ENCODE measurements at places on chromosomes 3 and 15.

DNA sequence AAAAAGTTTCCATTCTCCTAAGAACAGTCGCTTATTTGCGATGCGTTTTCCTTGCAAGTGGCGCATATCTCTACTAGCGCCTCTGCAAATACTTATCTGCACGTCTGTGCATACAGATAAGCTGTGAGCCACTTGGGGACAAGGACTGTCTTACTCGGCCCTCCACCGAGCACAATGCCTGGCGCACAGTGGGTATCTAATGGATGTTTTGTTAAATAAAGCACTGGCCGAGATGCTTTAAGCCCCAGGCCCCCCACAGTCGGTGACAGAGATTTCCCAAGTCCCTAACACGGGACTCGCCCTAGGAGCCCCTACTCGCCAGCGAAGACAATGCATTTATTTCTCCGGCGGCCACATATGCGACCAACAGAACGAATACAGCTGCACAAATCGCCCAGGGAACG, 503 bp downstream of the HLTF start:
- no peak for DNase-seq

DNA sequence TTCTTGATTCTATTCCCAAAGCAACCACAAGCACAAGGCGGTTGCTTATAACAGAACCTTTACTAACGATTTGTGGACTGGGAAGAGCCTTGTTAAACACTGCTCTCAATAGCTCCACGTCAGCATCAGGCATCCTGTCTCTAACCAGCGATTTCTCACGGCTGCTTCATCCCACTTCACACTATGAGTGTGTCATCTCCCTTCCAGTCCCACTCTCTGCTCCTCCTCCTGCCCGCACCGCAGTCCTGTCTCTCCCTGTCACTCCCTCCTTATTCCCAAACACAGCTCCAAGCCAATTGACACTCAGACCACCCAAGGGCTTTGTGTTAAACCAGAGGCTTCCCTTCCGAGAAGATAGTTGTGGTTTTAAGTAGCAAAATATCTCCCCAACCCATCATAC, 94.8 kb downstream of the ABHD5 start:
- DNase-seq = no peak

- no peak for DNase-seq
Observed at GRCh38 chr3:97882975-97883598, 61.3 kb downstream of the CRYBG3 start.

DNA sequence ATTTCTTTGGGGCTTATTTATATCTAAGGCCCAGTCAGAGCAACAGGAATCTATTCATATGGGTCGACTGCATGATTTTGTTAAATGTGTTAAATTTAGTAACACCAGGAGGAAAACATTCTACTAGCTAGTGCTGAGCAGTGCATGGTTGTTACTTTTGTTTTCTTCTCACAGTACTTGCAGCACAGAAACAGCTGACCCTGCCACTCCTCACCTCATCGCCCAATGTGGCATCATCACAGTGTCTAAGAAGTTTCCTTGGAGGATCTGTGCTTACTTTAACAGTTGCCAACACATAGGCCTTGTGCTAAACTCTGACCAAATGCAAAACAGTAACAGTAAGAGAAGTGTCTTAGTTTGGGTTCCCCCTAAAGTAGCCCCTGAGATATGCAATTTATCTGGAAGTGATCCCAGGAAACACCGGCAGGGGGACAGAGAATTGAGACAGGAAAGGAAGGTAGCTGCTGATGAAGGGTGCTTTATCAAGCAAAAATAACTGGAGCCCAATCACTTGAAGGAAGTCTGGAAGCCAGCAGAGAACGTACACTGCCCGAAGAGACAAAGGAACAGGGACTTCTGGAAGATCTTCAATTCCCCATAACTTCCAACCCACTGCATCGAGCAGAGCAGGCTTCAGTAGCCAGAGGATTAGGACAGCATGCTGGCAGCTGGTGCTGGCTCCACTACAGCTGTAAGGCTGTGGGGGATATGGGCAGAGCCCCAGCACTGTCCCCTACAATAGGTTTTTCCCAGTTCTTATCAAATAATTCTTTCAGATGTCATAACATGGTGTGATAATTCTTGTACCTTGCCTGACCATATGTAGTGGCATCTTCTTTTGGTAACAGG, 36.0 kb upstream of the ULK4 start:
- peak; percentile 34 for DNase-seq

DNA sequence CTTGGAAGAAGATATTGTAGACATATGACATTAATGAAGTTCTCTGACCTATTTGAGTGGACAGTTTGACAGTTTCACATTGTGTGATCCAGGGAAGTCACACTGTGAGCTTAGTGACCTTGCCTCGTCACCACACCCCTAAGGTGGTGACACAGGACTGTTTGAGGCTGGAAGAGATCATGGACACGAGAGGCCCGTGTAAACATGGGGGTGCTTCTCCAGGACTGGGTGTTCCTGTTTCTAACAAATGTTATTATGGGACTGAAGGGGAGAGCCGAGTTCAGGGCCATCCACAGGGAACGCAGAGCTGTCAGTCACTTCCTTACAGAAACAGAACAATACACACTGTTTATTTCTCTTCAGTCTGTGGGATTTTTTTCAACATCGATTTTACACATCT, 96.5 kb upstream of the DNAJC19 start:
- DNase-seq = peak; percentile 26

GRCh38 chr3:56790016-56790821, 11.5 kb downstream of the ARHGEF3 start:
- no peak for DNase-seq

GRCh38 chr15:65611888-65612615, 1.1 kb upstream of the INTS14 start:
- no peak for DNase-seq

GRCh38 chr3:194532591-194532990, 45.8 kb upstream of the ATP13A3 start:
- DNase-seq = no peak

DNA sequence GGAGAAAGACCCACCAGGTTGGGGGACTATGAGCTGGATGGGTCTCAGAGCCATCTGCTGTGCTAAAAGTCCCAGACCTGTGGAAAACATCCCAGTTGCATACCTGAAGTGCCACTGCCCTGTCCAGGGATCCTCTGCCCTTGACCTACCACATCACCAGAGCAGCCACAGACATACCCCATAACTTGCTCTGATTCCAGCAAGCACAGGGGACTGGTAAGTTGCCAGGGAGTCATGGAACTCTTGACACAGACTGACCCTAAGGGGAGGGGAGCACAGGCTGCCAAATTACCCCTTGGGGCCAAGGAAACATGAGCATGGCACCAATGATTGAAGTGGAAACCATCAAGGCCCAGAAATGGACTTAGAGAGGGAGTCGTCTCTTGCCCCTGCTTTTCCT, 1335.1 kb upstream of the ALCAM start:
- no peak for DNase-seq

- DNase-seq = no peak
Observed at GRCh38 chr15:66821307-66821706, 119.3 kb downstream of the SMAD6 start.

GRCh38 chr3:139797724-139798343, 120.1 kb upstream of the NMNAT3 start:
- peak; percentile 48 for DNase-seq

- DNase-seq = peak; percentile 93
Observed at GRCh38 chr15:31215490-31216214, 111.0 kb upstream of the KLF13 start.

DNA sequence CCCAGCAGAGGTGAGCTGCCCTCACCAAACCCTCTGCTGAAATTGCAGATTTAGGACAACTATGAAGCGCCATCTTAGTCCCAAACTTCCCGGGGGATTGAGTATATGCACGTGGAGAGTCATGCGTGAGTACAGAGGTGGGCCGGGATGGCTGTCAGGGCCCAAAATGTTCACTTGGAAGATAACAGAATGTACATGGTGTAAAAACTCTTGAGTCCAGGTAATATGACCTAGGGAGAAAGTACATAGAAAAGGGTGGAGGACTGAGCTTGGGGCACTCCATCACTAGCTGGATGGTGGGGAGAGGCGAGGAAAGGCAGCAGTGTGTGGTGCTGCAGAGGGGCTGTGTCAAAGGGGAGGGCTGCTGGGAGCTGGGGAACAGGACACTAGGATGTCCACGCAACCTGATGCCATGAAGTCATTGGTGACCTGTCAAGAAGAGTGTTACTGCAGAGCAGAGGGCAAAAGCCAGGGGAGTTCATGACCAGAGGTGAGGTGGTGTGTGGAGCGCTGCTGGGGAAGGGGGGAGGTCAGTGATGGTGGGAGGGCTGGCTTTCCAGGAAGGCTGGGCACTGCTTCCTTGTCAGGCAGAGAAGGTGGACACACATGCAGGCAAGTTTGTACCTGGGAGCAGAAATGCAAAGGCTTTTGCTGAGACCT, 236.2 kb upstream of the LYSMD4 start:
- no peak for DNase-seq

- DNase-seq = no peak
Observed at GRCh38 chr15:40070166-40070557, 31.2 kb upstream of the SRP14 start.

- DNase-seq = no peak
Observed at GRCh38 chr3:124352149-124352539, 360.2 kb upstream of the ROPN1 start.

DNA sequence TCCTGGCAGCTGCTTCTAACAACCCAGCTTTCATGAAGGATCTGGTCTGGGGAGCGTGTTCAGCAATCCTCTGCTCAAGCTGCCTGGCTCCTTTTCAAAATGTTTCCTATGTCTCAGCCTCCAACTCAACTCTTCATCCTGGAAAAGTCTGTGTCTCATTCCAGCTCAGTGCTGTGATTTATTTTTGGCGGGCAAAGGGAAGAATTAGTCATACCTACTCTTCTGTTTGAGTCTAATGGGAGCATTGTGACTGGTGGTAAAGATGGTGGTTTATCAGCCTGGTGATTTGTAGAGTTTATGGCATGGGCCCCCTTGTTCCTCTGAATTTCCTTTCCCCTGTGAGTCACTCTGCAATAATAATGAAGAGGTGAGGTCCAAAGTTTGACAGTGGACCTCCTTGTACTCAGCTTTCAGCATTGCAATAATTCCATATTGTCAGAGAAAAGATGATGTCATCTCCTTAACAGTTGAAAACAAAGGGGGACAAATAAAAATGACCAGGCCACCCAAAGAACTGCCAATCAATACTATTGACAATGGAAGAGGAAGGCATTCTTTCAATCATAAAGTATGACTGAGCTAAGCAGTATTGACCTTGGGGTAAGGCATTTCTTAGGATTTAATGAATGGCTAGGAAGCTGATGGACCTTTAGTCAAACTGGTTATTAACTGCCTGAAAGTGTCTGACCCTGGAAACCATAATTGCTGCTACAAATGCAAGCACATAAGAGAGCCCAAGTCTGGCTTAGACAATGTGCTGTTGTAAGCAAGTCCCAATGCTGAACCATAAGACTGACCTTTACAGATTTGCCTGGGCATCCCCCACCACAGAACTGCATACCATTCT, 204.7 kb upstream of the MCTP2 start:
- DNase-seq = no peak

GRCh38 chr15:72050700-72051099, 67.2 kb downstream of the MYO9A start:
- DNase-seq = no peak

- no peak for DNase-seq
Observed at GRCh38 chr3:32414522-32415202, 23.0 kb downstream of the CMTM7 start.

DNA sequence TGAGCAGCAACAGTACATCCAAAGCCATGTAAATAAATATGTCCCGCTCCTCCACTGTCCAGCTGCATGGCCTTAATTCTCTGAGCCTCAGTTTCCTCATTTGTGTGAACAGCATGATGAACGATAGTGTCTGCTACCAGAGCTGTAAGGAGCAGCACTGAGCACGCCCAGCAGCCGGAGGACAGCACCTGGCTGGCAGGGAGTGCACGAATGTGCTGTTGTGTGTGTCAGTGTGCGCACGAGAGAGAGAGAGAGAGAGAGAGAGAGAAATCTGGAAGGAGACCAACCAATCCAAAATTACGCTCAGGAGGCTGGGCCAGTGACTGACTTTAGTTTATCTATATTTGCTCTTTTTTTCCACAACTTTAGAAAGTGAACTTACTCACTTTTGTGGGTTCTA, 26.6 kb upstream of the PLXNA1 start:
- no peak for DNase-seq

DNA sequence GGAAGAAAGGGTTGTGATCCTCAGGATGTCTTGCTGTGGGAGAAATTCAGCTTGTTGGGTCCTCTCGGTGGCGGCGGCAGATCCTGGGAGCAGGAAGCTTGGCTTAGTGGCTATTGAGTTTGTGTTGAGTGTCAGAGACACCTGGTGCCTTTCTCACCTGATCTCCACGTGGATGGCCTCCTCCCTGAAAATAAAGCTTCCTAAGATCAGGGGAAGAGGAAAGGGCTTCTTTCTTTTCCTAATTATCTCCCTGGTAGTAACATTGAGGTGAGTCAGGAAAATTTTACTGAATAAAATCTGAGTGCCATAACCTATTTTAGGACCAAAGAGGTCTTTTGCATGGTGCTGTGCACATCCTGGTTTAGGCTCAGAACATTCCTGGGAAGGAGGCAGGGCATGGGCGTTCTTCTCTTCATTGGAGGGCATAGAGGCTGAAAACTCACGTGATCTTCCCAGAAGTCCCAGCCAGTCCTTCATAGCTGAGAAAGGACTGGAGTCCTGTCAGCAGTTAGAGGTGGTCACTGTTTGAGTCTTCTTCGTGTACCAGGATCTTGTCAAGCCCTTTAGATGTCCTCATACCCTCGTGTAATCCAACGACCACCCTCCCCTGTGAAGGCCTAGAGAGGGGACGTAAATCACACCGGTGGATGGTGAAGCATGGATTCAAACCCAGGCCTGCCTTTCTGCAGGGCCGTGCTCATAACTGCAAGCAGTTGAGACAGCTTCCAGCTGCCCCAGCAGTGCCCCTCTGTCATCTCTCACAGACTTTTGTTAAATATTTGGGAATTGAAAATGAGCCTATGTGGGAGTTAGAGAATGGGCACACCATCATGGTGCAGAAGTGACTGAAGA, 1.1 kb downstream of the CMTM8 start:
- no peak for DNase-seq

DNA sequence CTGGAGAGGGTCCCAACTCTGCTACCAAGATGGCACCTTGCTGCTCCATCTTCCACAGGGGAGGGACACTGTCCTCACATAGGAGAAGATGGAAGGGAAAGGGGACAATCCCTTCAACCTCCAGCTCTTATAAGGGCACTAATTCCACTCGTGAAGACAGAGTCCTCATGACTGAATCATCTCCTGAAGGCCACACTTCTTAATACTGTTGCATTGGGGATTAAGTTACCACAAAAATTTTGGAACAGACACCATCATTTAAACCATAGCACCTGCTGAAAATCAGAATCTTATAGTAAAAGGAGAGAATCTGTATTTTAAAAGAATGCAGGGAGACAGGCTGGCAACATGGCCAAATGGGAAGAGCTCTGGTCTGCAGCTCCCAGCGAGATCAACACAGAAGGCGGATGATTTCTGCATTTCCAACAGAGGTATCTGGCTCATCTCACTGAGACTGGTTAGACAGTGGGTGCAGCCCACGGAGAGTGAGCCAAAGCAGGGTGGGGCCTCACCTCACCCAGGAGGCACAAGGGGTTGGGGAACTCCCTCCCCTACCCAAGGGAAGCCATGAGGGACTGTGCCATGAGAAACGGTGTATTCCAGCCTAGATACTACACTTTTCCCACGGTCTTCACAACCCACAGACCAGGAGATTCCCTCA, 69.4 kb upstream of the LIPC start:
- DNase-seq = no peak

Measured in left ventricle myocardium superior (tissue), 1 donor.